ENCODE measurements at places on chromosomes 6 and 20.

DNA sequence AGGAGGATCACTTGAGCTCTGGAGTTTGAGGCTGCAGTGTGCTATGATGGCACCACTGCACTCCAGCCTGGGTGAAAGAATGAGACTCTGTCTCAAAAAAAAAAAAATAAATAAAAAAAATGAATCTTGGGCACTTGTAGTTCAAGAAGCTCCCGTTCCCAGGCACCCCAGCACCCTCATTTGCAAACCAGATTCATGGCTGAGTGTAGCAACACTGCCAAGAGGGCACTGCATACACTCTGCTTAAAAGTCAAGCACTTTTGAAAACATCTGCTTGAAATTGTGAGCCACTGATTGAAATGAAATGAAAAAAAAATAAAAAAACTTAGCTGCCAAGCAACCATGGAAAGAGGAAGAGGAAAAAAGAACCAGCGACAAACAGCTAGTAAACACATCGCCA lies 124.7 kb upstream of the SASH1 start:
- DNase-seq, result no peak

- no peak for DNase-seq
Measured at GRCh38 chr6:109261811-109262210, 120.5 kb downstream of the CD164 start.

GRCh38 chr6:133707456-133707855 lies 181.5 kb upstream of the TCF21 start:
- no peak for DNase-seq

- no peak for DNase-seq
Measured at GRCh38 chr20:23435626-23436539, 3.6 kb upstream of the CSTL1 start.

- no peak for DNase-seq
Measured at GRCh38 chr20:52201395-52201794, 9.8 kb upstream of the ZFP64 start.

- DNase-seq, result no peak
Measured at GRCh38 chr6:159608961-159609651, 83.9 kb downstream of the SOD2 start.

DNA sequence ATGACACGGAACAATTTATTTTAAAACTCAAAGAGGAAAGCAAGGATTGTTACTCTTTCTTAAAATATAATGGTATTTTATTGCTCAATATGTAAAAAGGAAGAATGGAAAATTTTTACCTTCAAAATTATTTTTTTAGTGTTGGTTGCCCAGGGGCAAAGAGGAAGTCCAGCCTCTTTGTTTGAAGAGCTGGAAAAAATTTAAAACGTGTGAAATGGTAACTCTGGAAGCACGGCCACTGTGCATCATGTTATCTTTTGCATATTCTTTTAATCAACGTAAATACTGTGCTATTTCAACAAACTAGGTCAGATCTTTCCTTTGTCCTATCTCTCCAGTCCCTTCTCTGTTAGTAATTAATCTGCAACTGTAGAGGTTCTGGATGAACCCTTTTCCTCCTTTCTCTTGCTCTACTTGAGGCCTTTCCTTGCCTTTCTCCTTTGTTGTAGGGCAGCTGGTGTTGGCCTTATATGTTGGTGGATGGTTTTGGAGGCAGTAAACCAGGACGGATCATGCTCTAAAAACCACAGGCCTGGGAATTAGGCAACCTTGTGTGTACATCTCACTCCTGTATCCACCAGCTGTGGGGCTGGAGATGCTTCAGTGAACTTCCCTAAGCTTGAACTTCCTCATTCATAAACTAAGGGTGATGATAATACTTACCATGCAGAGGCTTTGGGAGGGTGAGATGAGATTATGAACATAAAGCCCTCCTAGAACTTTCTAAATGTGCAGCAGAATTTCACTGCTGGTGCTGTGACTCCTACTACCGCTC lies 143.3 kb downstream of the PRL start:
- DNase-seq, result peak; percentile 71

All from SIG-M5 (cell line).